ENCODE measurements at places on chromosomes 16 and 17.

GRCh38 chr17:6429266-6429665 lies 5.7 kb downstream of the AIPL1 start:
- no peak for DNase-seq

GRCh38 chr17:55859301-55859795 lies 108.5 kb downstream of the PCTP start:
- no peak for DNase-seq

- peak; percentile 49 for DNase-seq
Observed at GRCh38 chr16:9134739-9135138, 43.3 kb downstream of the HAPSTR1 start.

GRCh38 chr16:19165101-19165500 lies 2.9 kb upstream of the SYT17 start:
- no peak for DNase-seq

DNA sequence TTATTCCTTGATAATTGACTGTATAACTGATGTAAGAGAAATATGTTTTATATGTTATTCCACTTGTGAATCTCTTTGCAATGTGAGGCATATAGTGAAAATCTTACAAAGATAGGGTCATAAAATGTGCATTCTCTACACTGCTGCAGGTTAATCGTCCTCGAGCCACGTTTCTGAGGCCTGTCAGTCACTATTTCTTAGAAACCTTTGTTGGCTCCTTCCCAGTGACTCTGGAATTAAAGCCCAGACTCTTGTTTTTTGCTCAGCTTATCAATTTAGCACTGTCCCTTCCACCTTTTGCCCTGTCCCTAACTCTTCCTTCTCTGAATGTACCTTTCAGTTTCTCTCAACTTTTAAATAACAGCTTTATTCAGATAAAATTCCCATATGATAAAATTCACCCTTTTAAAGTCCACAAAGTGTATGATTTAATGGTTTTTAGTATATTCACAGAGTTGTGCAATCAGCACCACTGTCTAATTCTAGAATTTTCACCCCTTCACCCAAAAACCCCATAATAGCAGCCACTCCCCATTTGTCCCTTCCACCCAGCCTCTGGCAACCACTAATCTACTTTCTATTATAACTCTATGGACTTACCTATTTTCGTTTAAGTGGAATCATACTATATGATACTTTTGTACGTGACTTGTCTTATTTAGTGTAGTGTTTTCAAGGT lies 8.6 kb downstream of the TNRC6A start:
- DNase-seq, result no peak

GRCh38 chr17:4142107-4142900 lies 526 bp downstream of the ZZEF1 start:
- DNase-seq, result no peak

DNA sequence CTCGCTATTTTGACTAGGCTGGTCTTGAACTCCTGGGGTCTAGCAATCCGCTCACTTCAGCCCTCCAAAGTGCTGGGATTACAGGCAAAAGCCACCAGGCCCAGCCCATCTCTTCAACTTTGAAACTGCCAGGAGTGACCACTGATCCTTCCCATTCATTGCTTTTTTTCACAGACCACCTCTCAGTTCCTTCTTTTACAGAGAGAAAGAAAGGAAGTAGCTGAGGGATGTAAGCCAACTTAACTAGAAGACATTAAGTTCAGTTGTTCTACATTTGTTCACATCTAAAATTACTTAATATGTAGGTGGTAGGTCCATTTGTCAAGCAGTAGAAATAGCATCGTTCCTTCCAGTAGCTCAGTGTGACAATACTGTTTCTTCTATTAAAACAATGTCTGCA lies 219.8 kb downstream of the STX8 start:
- DNase-seq, result peak; percentile 93

- DNase-seq, result no peak
Observed at GRCh38 chr16:78289844-78290277, 190.4 kb downstream of the WWOX start.

- no peak for DNase-seq
Observed at GRCh38 chr17:42806249-42806648, 7.6 kb downstream of the CNTD1 start.

DNA sequence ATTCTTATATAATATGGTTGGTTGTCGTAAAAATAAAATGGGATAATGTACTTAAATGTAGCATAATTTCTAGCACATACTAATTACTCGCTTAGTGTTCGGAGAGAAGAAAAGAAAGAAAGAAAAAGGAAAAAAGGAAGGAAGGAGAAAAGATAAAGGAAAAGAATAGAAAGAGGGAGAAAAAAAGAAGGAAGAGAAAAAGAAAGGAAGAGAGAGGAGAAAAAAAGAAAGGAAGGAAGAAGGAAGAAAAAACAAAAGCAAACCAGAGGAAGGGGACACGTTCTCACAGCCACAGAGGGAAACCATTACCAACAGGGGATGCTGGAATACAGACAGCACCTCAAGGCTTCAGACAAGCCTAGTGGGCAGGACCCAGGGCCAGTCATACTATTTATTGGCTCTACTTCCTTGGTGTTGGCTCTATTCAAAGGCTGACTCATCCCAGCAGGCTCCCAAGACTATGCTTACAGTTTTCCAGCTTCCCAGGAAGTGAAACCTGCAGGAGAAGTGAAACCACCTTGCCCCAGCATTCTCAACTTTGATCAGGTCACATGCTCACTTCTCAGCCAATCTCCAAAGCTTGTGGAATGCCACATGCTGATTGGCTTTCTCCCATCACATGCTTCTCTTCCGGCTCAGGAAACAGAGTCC lies 273.5 kb upstream of the IRX5 start:
- peak; percentile 88 for DNase-seq

DNA sequence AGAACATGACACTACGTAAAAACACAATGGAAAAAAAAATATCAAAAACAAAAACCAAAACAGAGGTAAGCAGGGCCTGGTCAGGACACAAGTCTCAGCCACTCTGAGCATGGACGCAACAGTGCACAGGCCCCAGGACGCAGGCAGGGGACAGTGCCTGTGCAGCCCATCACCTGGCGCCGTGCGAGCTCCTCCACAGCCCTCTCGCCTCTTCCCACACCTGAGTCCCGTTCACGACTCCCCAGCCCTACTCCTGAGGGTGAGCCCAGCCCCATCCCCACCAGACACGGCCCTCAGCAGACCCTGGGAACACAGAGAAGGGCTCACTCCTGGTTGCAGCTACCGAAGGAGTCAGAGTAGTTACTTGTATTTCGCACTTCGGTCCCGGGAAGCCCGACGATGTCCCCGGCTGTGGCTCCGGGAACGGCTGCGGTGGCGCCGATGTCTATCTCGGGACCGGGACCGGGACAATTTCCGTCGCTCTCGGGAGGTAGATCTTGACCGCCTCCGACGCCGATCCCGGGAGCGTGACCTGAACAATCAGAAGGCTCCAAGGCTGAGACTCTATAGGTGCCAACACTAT lies 9.4 kb downstream of the HBQ1 start:
- DNase-seq, result no peak

- DNase-seq, result no peak
Observed at GRCh38 chr16:53449816-53450517, 15.7 kb downstream of the RBL2 start.

GRCh38 chr16:456891-457483 lies 31.5 kb downstream of the RAB11FIP3 start:
- DNase-seq, result no peak
